ENCODE measurements at places on chromosomes 13 and 19.

GRCh38 chr19:1156305-1156801 lies 17.7 kb downstream of the SBNO2 start:
- DNase-seq = no peak

DNA sequence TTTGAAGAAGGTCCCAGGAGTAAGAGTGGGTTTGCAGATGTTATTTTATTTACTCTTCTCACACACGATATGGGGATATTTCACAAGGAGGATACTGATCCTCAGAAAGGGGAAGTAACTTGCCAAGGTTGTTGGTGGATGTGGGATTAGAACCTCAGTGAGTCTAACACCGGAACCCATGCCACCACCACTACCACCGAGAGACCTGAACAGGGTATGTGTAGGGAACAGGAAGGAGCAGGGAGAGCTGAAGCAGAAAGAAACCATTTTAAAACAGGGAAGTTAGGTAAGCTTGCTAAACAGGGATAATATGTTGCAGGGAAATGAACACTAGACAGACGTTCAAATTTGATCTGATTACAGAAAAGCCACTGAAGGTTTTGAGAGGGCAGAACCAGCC lies 11.6 kb upstream of the CEACAM3 start:
- peak; percentile 81 for DNase-seq

GRCh38 chr19:43148233-43148632 lies 38.1 kb downstream of the PSG5 start:
- DNase-seq = no peak

DNA sequence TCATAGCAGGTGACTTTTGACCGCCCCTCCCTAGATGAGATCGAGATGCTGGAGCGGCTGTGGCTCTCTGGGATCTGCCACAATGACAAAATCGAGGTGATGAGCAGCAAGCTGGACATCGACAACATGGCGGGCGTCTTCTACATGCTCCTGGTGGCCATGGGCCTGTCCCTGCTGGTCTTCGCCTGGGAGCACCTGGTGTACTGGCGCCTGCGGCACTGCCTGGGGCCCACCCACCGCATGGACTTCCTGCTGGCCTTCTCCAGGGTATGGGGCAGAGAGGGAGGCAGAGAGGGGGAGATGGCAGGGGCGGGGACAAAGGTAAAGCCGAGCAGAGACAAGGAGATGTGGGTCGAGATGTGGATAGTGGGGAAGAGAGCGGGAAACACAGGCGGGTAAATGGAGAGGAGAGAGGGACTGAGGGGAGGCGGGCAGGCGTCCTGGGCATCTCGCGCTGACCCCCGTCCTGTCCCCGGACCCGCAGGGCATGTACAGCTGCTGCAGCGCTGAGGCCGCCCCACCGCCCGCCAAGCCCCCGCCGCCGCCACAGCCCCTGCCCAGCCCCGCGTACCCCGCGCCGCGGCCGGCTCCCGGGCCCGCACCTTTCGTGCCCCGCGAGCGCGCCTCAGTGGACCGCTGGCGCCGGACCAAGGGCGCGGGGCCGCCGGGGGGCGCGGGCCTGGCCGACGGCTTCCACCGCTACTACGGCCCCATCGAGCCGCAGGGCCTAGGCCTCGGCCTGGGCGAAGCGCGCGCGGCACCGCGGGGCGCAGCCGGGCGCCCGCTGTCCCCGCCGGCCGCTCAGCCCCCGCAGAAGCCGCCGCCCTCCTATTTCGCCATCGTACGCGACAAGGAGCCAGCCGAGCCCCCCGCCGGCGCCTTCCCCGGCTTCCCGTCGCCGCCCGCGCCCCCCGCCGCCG lies 3.4 kb upstream of the GRWD1 start:
- no peak for DNase-seq

DNA sequence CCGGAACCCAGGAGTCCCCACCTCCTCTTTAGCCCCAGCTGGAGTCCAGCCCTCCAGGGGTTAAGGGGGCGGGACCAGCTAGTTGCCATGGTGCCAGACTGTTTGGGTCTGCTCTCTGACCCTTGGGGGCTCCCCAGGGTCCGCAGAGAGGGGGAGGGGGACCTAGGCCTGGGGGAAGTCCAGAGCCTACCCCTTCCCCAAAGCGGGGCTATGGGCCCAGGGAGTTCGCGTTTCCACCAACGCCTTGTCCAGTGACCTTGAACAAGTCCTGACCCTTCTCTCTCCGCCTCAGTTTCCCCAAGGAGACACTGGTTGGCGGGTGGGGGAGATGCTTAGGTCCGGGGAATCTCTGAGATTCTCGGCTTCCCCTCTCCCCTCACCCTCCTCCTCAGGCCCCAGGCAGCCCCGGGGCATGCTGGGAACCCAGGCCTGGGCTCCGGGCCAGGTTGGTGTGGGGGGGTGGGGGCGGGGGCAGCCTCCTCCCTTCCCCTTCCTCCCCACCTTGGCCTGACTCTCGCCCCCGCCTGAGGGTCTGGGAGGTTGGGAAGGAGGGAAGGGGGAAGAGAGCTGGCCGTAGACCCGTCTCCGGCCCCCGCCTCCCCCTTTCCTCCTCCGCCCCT lies 2.6 kb upstream of the SPACA6 start:
- DNase-seq = no peak

- peak; percentile 53 for DNase-seq
These were observed at the start of the genes ZNF568 and ZNF829 for GRCh38 chr19:36915992-36916830. TSS of gene ZNF568 (plus strand) at chr19:36916332. CDS start at chr19:36922771, 6,439 bp downstream. TSS of gene ZNF829 (minus strand) at chr19:36916291. CDS start at chr19:36915167, 1,124 bp downstream.

- no peak for DNase-seq
These were observed 172.0 kb downstream of the TSHZ3 start for GRCh38 chr19:31177246-31177645.

All from NCI-H2029 treated with DMSO at 0.1 percent for 48 hours (cell line).